ENCODE measurements at places on chromosomes 6 and 20.

- DNase-seq: no peak
These were observed 37.5 kb downstream of the SNAI1 start for GRCh38 chr20:50020288-50020687.

GRCh38 chr6:121666814-121667213 is 231.4 kb downstream of the GJA1 start:
- no peak for DNase-seq

DNA sequence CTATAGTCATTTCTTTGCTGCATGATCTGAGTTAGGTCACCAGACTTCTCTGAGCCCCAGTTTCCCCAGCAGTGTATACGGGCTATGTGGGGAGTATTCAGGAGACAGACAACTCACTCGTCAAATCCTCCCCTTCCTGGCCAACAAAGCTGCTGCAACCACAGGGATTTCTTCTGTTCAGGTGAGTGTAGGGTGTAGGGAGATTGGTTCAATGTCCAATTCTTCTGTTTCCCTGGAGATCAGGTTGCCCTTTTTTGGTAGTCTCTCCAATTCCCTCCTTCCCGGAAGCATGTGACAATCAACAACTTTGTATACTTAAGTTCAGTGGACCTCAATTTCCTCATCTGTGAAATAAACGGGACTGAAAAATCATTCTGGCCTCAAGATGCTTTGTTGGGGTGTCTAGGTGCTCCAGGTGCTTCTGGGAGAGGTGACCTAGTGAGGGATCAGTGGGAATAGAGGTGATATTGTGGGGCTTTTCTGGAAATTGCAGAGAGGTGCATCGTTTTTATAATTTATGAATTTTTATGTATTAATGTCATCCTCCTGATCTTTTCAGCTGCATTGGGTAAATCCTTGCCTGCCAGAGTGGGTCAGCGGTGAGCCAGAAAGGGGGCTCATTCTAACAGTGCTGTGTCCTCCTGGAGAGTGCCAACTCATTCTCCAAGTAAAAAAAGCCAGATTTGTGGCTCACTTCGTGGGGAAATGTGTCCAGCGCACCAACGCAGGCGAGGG is 594 bp upstream of the CDKN1A start:
- no peak for DNase-seq

GRCh38 chr20:32523613-32524213 is 61.4 kb downstream of the NOL4L start:
- no peak for DNase-seq

GRCh38 chr20:45174434-45175364 is at the start of gene PI3:
PI3 (plus strand) TSS chr20:45174902; CDS start chr20:45174923, 21 bp downstream.
- DNase-seq: no peak

DNA sequence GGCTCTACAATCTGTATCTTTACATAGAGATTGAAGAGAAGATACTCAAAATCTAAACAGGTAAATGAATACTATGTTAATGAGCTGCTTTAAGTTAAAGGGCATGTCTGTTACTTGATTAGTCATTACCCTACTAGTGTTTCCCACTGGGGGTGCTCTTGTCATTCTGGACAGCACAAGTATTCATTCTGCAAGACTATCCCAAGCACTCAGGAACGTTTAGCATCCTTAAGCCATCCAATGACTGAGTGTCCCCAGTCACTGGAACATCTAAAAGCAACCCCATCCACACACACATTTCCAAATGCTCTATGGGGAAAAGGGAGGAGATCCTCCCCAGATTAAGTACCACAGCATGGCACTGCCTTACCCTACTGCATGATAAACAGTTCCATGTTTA is 25.7 kb downstream of the EZR start:
- DNase-seq: no peak

DNA sequence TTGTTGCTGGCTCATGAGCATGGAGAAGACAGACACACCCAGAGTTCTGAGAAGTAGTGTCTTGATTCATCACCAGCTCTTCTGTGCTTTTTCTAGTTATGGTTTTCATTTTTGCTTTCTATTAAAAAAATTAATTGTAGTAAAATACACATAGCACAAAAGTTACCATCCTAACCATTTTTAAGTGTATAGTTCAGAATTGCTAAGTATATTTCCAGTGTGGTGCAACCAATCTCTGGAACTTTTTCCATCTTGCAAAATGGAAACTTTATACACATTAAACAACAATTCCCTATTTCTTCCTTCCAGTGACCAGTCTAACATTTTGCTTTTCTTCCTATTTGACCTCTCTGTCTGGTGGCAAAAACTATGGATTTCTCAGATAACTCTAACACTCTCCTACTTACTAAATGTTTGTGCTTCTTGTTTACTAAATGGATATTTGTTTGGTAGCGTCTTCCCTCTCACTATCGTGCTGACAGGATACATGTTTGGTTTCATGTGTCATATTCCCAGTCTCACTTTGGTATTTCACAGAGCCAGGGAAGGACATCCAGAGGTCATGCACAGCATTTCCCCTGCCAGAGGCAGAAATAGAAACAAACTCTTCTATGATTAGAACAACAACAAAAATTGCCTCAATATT is 40.6 kb downstream of the TXLNB start:
- DNase-seq: no peak

- DNase-seq: no peak
These were observed 117.9 kb upstream of the THBS2 start for GRCh38 chr6:169371344-169372127.

DNA sequence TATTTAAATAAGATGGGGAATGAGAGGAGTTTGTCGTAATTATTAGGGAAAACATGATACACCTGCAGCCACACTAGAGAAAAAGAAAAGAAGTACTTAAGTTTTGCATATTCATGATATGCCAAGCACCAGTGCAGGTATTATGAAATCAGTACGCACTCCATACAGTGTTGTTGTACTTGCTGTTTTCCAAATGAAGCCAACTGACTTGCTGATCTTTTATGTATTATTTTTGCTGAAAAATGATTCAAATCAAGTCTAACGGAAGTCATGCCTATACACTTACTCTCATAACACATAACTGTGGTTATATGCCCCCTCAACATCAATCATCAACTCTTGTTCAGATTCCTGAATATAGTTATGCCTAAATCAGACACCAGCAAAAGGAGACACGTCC is 584.9 kb upstream of the EYS start:
- no peak for DNase-seq

DNA sequence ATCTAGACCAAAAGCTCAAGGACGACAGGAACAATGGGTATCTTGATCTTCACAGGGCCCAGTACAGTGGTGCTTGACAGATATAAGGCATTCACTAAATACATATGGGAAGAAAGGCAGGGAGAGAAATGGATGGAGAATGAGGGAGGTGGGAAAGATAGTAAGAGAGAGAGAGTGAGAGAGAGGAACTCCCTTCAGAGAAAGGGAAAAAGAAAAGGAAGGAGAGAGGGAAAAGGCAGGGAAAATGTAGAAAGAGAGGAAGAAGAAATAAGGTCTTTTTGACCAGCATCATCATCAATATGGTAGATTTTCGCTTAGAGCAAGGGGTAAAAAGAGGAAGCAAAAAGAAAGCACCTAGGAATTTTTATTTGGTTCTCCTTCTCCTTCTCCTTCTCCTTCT is 760 bp upstream of the ANKRD66 start:
- no peak for DNase-seq

GRCh38 chr6:28977341-28978132 is 27.6 kb downstream of the ZNF311 start:
- DNase-seq: no peak

- no peak for DNase-seq
These were observed 27.9 kb upstream of the DSP start for GRCh38 chr6:7513529-7513928.

GRCh38 chr6:145368075-145368474 is 367.2 kb downstream of the EPM2A start:
- DNase-seq: no peak

DNA sequence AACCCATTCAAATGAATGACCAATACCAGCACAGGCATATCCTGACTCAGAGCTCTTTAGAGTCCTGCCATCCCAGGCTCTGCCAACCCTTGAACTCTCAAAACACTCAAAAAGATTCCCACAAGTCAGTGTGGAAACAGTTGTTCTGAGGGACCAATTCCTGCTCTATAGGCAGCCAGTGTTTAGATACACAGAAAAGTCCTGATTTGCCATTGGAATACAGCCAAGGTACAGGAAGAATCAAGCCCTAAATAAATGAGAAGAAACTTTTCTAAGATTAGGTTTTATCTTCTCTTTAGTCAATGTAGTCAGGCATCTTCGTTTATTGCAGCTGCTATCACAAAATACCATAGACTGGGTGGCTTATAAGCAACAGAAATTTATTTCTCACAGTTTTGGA is 626.8 kb upstream of the ARID1B start:
- DNase-seq: no peak

- DNase-seq: no peak
These were observed 32.3 kb upstream of the SCUBE3 start for GRCh38 chr6:35181308-35181932.

DNA sequence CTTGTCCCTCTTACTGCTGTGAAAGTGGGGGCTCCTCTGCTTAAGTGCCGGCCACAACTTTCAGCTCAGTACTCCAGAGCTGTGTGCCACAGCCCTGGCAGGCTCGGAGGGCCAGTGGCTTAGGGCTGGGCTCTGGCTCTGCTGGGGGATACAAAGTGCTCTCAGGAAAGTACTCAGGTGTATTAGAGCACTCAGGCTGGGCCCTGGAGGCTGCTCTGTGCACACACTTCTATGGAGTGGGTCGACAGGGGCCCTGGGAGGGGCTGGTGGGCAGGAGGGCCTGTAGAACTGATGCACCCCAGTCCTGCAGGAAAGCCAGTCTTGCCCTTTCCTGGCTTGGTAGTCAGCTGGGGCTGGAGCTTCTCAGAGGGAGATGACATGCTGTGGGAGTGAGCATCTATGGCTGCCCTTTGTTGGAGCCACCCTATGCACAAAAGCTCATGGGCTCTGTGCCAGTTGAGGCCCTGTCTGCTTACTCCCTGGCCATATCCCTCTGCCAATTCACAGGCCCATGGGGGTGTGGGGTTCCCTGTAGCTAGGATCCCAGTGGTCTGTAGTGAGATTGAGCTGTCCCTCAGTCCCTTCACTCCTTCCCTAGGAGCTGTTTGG is 22.0 kb downstream of the CENPW start:
- DNase-seq: no peak

DNA sequence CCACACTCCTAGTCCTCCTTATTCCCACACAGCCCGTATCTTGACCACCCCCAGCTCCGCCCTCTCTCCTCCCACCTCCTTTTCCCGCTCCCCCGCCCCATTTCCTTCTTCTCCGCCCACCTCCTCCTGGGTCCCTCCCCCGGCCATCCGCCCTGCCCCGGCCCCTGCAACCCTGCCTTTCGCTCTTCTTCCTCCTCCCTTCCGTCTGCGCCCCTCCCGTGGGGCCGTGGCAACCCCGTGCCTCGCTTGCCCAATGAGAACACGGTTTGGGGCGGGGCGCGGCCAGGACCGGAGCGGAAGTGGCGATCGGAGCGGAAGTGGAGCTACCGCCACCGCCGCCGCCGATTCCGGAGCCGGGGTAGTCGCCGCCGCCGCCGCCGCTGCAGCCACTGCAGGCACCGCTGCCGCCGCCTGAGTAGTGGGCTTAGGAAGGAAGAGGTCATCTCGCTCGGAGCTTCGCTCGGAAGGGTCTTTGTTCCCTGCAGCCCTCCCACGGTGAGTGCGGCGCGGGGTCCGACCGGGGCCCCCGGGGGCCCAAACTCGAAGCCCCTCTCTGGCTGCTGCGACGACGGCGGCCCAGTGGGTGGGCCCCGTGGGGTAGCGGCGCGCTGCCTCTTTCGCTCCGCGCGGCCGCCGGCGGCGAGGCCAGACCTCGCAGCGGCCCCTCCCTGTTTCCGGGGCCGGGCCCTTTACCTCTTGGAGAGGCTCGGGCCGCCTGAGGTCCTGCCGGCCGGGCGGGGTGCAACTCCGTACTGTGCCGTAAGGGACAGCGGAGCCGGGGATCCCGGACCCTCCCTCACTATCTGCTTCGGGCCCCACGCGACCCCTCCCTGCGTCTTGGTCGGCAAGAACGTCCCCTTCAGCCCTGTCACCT is at the start of gene YWHAB:
TSS of gene YWHAB (plus strand) at position 314 of the 874 bp plus-strand sequence. CDS start 15,829 bp downstream, outside the sequence.
- peak; percentile 93 for DNase-seq

DNA sequence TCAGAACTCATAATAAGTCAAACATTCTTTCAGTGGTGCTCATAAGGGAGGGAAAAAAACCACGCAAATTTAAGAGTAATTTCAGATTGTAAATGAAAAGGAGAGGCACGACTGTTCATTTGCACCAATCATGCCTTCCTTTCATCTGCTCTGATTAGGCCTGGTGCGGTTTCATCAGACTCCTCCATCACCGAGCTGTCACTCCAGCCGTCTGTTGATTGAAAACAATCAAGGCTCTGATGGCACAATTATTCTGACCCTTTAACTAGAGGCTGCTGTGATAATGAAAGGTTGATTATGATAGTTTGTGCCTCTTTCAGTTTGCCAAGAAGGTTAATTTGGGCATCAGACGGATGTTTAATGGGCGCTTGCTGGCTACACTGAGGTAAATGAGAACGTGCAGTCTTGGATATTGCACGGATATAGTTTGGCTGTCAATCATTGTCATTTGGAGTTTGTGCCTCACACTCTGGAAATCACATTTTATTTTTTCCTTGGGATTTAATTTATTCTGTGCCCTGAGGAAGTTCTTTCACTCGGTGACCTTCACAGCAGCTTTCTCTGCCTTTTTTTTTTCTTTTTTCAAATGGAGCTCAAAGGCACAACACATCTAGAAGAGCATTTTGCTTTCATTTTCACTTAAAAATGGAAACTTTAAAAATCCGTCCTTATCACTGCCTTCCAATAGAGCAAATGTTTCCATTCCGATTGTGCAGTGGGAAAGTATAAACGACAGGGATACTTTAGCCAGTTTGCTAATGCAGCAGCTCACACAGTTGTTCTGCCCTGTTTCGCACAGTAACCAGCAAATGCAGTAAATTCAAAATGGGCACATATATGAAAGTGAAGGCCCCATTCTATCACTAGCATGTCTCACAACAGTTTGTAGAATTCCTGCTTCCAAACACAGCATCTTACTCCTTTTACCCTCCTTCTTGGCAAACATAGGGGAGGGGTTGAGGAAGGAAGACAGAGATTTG is 172.8 kb downstream of the KLHL32 start:
- no peak for DNase-seq

DNA sequence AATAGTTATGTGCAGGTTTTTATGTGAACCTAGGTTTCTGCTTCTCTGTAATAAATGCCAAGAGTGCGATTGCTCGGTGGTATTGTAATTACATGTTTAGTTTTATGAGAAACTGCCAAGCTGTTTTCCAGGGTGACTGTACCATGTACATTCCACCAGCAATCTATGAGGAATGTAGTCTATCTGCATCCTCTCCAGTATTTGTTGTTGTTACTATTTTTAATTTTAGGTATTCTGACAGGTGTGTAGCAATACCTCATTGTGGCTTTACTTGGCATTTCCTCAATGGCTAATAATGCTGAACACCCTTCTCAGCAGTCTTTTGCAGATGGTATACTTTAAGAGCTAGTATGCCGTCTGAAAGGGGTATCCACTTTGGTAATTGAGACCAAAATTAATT is 142.1 kb downstream of the BMP2 start:
- DNase-seq: no peak

GRCh38 chr6:147821295-147821897 is 312.9 kb downstream of the SAMD5 start:
- DNase-seq: no peak

DNA sequence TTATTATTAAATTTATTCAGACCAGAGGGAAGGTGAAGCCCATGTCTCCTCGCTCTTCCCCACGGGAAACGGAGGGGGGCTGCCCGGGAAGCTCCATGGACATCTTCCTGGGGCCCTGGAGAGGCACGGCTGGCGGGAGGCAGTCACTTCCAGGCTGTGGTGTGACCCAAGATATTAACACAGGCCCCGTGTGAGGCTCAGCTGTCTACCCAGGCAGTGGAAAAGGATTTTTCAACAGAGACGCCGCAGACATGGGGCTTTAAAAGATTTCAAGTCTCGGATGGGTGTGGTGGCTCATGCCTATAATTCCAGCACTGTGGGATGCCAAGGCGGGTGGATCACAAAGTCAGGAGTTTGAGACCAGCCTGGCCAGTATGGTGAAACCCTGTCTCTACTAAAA is 117.9 kb downstream of the ERMARD start:
- no peak for DNase-seq

All from stimulated activated effector memory CD8-positive, alpha-beta T cell treated with anti-CD3 and anti-CD28 coated beads, Interleukin-12 subunit alpha, Interleukin-12 subunit beta, amount 100 ng/mL, for 72 hours (primary cell).